ENCODE measurements at places on chromosomes 2 and 18. TPM values are rescaled to one million over a fixed set of nuclear protein-coding genes. Genes with fewer than 3 reads are reported as not detected.

DNA sequence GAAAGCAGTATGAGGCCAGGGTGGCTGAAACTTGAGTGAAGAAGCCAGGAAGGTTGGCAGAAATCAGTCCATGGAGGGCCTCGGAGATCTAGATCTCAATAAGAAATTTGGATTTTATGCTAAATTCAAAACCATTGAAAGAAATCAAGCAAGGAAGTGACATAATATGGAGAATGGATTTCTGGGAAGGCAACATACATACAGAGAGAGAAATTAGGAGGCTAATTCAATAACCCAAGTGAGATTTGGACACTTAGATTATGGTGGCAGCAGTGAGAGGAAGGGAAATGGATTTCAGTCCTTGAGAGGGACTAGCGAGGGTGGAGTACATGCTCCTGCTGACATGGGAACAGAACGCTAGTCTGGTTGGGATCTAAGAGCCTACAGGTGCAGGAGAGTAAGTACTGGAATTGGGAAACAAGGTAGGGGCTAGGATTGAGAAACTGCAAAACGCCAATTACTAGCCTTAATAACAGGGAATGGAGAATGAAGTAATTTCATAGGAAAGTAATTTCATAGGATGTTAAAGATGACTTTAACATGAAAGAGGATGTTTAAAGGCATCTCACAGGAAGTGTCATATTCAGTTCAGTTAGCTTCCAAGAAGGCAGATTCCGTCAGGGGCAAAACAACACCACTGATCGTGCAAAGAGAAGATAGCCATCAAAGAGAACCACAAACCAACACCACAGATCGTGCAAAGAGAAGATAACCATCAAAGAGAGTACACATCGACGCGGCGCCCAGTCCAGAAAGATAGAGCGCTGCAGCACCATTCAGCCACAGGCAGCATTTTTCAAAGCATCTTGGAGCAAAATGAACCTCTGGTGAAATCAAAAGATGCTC is 27.2 kb downstream of the CDKL4 start:
- DNase-seq, result no peak

DNA sequence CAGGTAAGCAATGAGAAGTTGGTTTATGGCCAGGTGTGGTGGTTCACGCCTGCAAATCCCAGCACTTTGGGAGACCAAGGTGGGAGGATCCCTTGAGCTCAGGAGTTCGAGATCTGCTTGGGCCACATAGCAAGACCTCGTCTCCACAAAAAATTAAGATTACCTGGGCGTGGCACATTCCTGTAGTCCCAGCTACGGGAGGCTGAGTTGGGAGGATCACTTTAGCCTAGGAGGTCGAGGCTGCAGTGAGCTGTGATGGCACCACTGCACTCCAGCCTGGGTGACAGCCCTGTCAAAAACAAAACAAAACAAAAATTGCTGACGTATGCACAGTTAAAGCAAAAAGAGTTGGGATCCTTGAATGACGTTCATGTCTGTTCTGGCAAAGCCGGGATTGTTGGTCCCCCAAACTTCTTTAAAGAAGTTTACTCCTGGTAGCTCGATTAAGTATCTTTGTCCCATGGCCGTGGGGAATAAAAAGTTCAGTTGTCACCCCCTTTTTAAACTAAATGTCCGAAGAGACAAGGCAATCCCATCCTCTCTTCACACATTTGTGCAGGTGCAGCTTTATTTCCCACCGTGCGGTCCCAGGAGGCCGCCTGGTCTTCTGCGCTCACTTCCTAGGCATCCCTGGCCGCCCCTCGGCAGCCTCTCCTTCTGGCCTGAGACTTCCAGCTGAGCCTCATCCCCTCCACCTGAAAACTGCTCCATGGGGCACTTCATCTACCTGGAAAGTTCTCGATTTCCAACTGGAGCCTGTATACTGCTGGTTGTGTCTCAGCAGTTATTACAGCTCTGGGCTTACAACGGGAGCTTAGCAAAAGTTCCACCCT is 762 bp upstream of the SPOPL start:
- no peak for DNase-seq

GRCh38 chr2:195486520-195486919 is 170.5 kb upstream of the SLC39A10 start:
- DNase-seq, result no peak

DNA sequence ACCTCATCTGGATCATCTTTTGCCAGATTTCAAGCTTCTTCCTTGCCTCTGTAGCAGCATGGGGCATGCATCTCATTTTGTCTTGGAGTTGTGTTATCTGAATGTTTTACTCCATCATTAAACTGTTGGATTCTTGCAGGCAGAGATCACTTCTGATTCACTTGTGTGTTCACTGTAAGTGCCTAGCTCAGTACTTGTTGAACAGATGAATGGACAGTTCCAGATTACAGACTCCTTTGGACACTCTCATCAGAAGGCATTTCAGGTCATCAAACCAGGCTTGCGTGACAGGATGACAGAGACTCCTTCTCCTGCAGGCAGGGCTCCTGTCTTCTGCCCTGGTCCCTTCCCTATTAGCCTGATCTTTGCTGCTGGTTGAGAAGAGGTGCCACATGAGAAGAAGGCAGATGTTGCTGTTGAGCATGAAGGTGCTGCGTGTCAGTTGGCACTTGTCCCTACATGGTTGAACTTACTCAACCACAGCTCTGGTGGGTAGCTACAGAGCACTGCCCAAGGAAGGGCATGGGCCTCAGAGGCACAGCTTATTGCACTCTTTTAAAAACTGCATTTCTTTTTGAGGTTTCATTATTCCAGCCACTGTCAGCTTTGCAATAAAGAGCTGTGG is 58.9 kb downstream of the INPP4A start:
- no peak for DNase-seq

- DNase-seq, result no peak
These were observed 119.6 kb downstream of the ZFP36L2 start for GRCh38 chr2:43106559-43107527.

GRCh38 chr2:4604767-4605166 is 901.4 kb downstream of the DCDC2C start:
- DNase-seq, result no peak

DNA sequence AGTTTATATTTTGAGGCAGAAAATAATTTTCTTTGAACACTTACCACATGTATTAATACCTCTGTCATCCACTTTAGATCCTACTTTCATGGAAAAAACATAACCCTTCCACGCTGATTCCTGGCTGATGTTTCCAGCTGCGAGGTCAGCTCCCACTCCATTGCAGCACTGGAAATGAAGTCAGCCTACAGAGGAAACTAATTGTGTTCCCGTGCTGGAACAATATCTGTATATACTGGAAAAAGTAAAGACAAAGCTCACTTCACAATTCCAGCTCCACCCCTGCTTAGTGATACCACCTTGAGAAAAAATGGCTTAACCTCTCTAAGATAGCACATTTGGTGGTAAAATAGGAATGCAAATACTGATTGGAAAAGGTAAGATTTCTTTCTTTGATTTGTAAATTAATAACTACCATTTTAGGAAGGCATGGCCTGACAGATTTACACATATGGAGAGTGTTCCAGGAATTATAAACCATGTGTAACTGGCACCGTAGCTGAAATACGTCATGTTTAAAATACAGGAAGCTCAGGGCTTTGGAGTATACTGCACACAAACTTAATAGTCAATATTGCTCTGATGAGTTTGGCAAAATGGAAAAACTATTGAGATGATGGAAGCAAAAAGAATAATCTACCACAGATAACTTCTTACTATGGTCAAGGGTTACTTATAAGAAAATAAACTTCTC is 90.0 kb downstream of the TRIB2 start:
- no peak for DNase-seq

DNA sequence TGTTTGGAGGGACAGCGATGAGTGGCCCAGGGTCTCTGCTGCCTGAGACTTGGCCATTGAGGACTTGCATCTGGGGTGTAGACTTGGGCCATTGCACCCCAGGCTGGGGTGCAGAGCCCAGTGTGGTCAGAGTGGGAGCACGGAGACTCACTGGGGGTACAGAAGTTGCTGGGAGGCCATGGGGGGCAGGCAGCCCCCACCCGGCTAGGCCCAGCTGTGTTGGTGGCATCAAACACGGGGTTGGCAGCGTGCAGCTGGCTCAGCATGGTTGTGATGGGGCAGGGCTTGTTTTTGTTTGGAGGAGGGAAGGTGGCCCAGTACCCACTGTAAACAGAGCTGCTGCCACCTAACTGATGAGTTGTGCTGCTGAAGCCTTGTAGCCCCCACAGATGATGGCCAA is 42.1 kb downstream of the GLI2 start:
- no peak for DNase-seq

DNA sequence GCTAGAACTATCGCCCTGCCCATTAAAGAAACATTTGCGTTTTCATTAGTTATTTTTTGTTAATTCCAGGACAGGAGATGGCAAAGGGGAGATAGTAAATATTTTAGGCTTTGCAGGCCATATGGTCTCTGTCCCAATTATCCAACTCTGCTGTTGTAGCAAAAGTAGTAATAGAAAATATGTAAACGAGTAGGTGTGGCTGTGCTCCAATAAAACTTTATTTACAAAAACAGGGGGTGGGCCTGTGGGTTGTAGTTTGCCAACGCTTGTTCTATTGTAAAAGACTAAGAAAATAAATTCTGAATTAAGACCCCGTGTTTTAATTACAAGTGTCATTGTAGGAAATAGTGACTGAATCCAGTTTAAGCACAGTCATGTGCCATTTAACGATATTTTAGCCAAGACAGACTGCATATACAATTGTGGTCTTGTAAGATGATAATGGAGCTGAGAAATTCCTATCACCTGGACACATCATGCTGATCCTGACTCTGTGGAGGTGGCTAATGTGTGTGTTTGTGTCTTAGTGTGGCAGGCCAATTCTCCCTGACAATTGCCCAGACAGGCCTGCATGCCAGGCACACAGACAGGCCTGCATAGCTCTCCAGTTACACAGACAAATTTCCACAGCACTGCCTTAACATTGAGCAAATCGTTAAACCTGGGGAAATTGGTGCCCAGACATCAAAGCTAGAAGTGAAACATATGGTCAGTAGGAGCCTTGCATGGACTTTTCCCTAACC is 76.4 kb downstream of the SKA1 start:
- DNase-seq, result no peak

- DNase-seq, result no peak
These were observed 173.6 kb downstream of the SMAD7 start for GRCh38 chr18:48777026-48777743.

- DNase-seq, result no peak
These were observed 66.3 kb downstream of the NRP2 start for GRCh38 chr2:205748639-205749038.

GRCh38 chr2:46444732-46445131 is 34.6 kb upstream of the TMEM247 start:
- DNase-seq, result no peak

DNA sequence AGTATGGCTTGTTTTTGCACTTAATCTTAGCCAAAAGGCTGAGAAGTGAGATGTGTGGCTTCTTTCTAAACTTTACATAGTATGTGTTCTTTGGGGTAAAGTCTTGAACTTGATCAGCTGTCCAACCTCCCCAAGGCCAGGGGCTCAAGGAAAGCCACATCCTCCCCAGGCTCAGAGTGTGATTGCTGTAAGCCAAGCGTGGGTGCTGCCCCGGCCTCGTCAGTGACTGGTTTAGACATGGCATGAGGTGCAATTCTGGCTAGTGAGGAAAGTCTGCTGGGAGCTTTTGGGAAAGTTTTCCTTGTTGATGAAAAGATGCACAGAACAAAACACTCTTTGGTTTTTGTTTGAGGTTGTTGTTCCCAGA is 40.2 kb downstream of the TMEM177 start:
- DNase-seq, result no peak

GRCh38 chr2:148049284-148049683 is 28.4 kb downstream of the MBD5 start:
- no peak for DNase-seq

DNA sequence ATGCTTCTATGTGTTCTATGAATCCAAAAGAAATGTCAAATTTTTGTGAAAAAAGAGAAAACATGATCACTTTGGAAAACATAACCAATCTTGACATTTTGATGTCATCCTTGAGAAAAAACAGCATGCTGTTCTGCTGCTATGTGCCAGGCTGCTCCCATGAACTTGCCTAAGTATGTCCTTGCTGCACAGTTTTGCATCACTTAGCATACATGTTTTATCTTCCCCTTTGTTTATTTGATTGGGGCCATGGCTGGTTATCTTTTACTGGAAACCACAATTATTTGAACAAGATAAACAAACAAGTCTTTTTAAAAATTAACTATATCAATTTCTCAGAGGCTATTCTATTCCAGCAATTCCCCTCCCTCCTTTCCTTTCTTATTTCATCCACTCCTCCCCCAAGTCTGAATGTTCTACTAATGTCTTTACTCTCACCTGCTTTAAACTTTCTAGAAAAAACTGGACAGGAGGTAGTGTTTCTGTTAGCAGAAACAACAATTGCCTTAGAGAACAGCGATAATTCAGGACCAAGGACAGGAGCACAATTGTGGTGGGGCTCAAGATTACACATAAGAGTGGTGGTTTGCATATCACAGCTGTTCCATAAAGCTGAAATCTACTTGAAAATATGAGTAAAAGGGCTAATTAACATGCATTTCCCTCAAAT is 6.7 kb downstream of the AOX1 start:
- DNase-seq, result no peak

DNA sequence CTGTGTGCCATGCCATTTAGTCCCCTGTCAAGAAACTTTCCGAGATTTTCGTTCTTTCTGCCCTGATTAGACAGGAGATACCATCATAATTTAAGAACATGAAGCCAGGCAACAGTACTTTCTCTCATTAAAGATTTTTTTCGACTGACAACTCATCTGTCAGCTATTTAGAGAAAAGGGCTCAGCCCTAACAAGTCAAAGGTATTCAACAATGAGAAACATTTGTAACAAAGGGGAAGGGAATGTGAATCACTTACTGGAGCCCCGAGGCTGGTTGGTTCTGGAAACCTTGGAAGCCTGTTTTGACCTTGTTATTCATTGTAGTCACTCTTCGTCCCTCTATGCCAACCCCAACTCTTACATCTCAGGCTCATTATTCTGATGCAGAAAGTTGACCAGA is 199.4 kb downstream of the SPP2 start:
- DNase-seq, result no peak

DNA sequence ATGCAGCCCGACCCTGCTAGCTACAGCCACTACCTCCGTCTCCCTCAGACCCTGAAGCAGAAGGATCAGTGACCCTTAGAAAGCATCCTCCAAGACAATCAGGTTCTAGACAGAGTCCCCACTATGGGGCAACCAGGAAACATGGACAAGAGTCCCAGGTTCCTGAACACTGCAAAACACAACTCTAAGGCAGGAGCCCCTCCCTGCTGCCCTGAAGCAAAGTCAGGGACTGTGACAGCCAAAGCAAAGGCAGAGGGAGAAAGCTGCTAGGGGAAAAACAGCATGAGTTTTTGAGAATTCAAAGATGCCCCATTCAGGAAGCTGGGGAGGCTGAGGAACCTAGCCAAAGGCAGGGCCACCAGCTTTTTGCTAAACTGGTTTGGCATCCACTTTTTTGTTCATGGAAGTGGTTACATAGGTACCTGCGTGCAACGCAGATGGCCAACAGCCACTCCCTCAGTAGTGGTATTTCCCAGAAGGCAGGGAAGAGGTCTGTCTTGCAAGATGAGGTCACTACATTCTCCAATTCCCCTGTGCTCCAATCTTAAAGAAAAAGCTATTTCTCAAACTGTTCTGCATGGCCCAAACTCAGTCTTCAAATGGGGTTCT is 33.2 kb downstream of the MYO5B start:
- DNase-seq, result no peak

Gene TLX2
- not detected for total RNA-seq

Gene KLHL30
- total RNA-seq, result 4.4 TPM

Gene PRSS56
- not detected for total RNA-seq

Gene DYSF
- total RNA-seq, result 54.1 TPM

All from mesenteric fat pad (tissue), 1 donor.